T-helper 22 cell (primary cell): ENCODE measurements at places on chromosomes 4 and X.

GRCh38 chrX:11992271-11992670 is 146.0 kb upstream of the FRMPD4 start:
- no peak for DNase-seq

DNA sequence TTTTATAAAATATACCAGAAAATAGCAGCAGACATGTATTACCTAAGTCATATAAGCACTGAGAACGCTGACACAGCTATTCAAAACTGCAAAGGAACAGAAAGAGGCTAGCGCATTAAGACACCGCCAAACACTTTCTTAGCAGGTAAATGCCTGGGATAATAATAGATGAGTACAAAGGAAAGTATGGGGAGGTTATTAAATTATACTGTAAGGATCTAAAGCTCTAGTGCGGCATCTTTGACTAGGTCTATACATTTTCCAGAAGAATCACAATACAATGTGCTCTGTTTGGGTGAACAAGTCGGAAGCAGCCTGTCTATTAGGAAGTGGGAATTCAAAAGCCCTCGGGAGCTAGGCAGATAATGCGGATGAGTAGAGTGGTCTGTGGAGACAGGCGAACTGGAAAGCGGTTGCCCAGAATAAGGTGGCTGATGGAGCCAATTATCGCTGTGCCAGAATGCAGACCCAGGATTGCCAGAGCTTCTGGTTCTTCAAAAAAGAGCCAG is 443.6 kb upstream of the TENM3 start:
- no peak for DNase-seq

DNA sequence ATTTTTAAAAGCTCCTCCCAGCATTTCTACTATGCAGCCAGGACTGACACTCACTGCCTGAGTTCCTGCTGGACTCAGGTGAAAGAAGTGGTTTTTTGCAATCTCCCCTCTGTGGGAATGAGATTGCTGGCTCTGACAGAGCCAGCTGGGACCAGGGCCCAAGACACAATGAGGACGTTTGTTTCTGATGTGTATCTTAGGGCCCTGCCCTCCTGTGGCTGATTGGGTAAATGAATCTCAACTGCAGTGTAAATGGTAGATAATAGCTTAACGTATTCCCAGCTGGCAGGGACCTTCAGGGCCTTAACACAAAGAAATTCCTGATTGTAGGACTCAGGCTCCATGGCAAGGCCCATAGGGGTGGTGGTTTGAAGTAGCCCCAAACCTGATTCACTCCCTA is 85.8 kb upstream of the PRPS1 start:
- DNase-seq: no peak

- no peak for DNase-seq
Observed at GRCh38 chr4:37902212-37902611, 11.3 kb downstream of the TBC1D1 start.

DNA sequence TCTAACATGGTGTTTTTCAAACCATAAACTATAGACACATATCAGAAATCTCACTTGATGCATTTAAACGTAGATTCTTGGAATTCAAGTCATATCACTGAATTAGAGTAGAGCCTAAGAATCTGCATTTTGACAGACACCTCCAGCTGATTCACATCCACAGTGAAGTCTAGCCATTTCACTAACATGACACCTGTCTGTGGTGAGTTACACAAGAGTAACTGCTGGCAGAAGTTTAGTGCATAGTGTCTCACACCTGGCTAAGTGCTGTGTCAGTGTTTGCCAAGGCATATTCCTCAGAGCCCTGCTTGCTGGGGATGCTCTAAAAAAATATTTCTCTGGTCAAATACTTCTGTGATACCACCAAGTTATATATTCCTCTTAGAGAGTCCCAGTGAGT is 237.5 kb upstream of the DIAPH2 start:
- DNase-seq: no peak

DNA sequence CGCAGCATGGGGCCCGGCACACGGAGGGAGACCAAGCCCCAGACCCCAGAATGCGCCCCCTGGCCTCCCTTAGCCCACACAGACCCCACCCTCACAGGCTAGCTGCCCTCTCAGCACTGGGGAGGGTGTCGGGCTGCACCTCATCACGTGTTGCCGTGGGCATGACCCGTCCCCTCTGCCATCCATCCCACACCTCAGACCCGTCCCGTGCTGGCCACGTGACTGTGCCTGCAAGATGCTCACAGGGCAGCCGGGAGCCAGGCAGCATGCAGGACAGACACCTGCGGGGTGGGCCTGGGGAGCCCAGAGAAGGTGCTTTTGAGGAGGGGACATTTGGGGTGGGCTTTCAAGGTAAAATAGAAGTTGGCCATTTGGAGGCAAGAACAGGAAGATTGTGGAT is 4.8 kb downstream of the MSANTD1 start:
- DNase-seq: no peak

GRCh38 chr4:95411371-95412088 is 137.2 kb downstream of the UNC5C start:
- DNase-seq: no peak

DNA sequence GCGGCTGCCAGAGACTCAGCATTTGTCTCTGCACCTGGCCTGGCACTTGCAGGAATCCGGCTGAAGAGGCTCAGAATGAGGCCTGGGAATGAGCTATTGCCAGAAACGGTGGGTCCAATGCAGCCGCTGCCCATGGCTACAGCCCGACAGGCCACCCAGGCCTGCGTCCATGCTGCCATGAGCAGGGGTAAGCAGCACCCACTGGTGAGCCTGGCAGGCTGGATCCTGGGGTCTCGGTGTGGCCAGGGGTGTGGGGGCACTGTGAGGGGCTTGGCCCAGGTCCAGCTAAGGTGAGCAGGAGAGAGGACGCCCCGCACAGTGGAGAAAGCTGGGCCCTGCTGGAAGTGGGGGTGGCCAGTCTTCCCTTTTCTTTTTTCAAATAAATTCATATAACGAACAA is 60.3 kb upstream of the MXD4 start:
- DNase-seq: no peak

DNA sequence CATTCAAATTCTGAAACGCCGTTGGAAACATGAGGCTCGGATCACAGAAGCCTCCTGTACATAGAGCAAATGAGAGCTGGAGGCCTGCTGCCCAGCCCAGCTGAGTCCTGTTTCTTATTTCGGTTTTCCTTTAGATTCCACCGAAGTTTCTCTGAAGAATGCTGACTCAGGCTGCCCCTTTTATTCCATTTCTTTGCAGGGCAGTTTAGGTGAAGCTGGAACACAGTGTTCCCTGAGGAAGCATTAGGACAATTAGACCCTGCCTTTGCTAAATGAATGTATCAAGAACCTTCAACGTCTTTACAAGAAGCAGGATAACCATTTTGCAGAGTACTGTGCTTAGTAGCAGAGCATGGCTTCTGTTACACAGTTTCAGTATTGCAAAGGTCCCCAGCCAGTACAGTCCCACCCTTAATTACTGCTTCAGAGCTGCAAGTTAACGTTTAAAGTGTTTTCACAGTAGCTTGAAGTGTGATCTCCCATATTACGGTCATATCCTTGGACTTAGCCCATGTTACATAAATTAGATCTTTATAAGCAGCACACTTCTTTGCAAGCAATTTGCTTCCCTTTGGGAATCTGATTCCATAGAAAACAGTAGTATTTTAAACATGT is 117.0 kb downstream of the TBL1X start:
- no peak for DNase-seq

- DNase-seq: no peak
Observed at GRCh38 chr4:89204624-89205023, 93.3 kb downstream of the TIGD2 start.

- DNase-seq: no peak
Observed at GRCh38 chrX:37701588-37701987, 16.0 kb downstream of the XK start.

GRCh38 chr4:131304686-131305085 is 1844.4 kb upstream of the PCDH10 start:
- no peak for DNase-seq
